Activated CD4-positive, alpha-beta memory T cell treated with anti-CD3 and anti-CD28 coated beads, Interleukin-2, amount 10 ng/mL, durations not matched to agents 7 days and 5 days (primary cell): ENCODE measurements at places on chromosomes 2 and 18.
A peak's percentile ranks its signal among the peaks of the same experiment; 100 is the strongest.

DNA sequence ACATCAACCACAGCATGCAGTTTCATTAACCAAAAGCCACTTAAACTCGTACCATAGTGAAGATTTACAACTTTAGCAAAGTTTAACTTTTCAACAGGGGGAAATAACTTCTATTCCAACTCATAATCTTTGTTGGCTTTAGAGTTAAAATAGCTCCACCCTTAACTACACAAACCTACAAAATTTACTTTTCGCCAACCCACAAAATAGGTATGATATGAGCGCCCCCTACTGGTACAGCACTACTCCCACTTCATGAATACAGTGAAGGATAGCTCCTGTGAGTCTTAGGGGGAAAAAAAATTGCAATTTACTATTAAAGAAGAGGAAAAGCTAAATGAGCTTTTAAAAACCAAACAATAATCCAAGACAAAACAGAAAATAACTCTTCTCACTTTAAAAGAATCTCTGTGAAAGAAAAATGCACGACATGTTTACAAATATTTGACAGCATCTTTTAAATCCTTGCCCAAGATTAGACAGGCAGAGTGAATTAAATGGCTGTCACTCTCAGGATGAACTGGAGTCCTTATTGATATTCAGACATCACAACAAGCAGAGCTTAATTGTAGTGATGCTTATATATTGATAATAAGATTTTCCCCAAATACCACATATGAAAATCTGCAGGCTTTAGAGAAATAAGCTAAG is 32.2 kb downstream of the TMEFF2 start:
- DNase-seq, result peak; percentile 60
- peaks cover 15% of the 10 kb centered on the region for H3K4me1 ChIP-seq
- H3K27me3 ChIP-seq, result peaks cover 22% of the 10 kb centered on the region
- H3K4me3 ChIP-seq, result no peak overlapping the region
- H3K36me3 ChIP-seq, result no peaks in the 10 kb centered on the region

DNA sequence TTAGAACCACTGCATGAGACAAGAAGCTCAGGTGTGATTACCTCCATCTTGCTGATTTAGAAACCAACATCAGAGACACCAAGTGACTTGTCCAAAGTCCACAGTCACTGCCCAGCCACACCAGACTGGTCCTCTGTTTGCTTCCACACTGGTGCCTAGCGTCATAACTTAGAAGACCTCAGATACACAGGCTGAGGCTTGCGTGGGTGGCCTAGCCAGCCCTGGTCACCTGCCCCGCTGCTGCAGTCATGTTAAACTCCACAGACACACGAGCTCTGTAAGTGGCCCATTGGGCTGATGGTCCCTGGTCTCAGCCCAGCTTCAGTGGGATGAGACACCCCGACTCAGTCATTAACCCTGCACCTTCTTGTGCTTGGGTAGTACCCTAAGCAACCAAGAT is 47.1 kb downstream of the CNGA3 start:
- H3K27ac ChIP-seq, result no peak overlapping the region
- no peaks in the 10 kb centered on the region for H3K36me3 ChIP-seq
- H3K4me1 ChIP-seq, result no peaks in the 10 kb centered on the region
- no peak for DNase-seq
- H3K27me3 ChIP-seq, result peaks cover 15% of the 10 kb centered on the region

DNA sequence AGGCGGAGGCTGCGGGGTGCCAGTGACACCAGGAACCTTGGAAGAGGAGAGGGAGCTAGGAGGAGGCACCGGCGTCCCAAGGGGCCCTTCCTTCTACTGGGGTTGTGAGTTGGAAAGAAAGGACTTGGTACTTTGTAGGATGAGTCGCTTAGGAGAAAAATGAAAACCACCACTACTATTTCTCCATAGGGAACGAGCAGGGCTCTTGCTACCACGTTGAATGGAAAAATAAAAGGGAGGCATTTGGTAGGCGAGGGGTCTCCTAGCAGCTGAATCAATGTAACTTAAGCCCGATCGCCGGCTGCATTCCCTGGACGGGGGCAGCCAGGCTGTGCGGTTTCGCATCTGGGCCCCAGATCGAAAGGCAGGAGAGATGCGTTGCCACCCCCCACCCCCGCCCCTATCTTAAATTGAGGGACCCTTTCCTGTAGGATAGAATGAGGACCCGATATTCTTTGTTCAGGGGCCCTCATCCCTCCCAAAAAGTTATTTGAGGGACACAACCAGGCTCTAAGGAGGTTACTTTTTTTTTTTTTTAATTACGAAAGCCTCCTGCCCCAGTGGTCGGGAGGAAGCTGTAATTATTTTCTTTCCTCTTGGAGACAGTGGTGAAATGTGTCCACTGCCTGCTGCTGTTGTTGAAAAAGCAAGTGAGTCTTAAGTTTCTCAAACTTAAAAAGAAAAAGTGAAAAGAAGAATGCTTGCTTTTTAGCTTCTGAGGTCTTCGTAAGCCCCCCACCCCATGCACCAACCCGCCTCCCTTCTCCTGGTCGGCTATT is 1.3 kb downstream of the IGFBP2 start:
- no peak overlapping the region for H3K4me3 ChIP-seq
- peaks cover 66% of the 10 kb centered on the region for H3K27me3 ChIP-seq
- no peak overlapping the region for H3K27ac ChIP-seq
- H3K36me3 ChIP-seq, result peaks cover 4% of the 10 kb centered on the region
- H3K4me1 ChIP-seq, result peaks cover 15% of the 10 kb centered on the region

DNA sequence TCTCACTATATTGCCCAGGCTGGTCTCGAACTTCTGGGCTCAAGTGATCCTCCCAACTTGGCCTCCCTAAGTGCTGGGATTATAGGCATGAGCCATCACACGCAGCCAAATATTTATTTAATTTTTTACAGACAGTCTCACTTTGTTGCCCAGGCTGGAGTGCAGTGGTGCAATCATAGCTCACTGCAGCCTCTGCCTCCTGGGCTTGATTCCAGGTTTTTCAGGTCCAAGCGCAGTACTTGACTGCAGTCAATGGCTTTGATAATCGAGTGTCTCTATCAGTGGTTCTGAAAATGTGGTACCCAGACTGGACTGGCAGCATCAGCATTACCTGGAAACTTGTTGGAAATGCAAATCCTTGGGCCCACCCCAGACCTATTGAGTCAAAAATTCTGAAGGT is 63.1 kb downstream of the PLB1 start:
- H3K36me3 ChIP-seq, result no peaks in the 10 kb centered on the region
- H3K4me1 ChIP-seq, result no peaks in the 10 kb centered on the region
- H3K27ac ChIP-seq, result no peak overlapping the region
- H3K4me3 ChIP-seq, result no peak overlapping the region
- peaks cover 1% of the 10 kb centered on the region for H3K27me3 ChIP-seq

GRCh38 chr2:216233281-216233995 is 124.3 kb downstream of the XRCC5 start:
- peaks cover 20% of the 10 kb centered on the region for H3K36me3 ChIP-seq
- peaks cover 11% of the 10 kb centered on the region for H3K4me1 ChIP-seq
- H3K4me3 ChIP-seq, result no peak overlapping the region
- DNase-seq, result no peak
- no peaks in the 10 kb centered on the region for H3K27me3 ChIP-seq

DNA sequence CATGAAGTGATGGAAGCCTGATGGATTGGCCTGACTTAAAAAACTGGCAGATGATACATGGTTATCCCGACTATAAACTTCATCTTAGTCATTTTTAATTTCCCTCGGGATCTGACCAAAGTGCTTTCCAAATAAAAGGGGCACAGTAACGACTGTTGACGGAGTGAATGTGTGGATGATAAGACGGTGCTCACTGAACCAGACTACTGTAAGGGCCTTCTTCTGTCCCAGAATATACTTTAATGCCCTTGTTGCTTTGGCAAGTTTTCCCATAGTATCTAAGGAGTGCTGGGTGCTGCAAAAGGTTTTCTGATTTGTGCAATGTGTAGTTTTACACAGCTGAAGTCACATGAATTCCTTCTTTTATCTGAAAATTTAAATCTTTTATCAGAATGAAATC is 373.5 kb downstream of the DSEL start:
- H3K4me1 ChIP-seq, result no peaks in the 10 kb centered on the region
- H3K36me3 ChIP-seq, result no peaks in the 10 kb centered on the region
- no peak overlapping the region for H3K4me3 ChIP-seq
- no peak for DNase-seq

- DNase-seq, result no peak
- H3K27ac ChIP-seq, result no peak overlapping the region
- peaks cover 15% of the 10 kb centered on the region for H3K27me3 ChIP-seq
- no peak overlapping the region for H3K4me3 ChIP-seq
- no peaks in the 10 kb centered on the region for H3K36me3 ChIP-seq
These were observed 62.4 kb downstream of the ZDBF2 start for GRCh38 chr2:206336861-206337260.

DNA sequence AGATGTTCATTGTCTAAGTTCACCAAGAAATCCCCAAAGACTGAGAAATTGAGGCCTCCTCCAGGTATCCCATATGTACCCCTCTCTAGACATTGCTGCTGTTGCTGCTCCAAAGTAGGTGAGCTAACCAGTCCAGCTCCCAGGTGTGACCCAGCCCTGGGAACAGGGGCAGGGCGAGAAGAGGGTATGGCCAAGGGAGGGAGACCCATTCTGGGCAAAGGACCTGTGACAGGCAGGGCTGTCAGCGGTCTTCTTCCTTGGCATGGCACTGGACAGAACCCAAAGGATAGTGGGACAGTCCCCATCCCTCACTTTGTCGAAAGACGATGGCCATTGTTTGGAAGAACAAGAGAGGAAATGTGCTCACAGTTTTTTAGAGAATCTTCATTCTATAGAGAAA is 7.2 kb upstream of the INO80C start:
- H3K27ac ChIP-seq, result no peak overlapping the region
- DNase-seq, result no peak
- H3K4me3 ChIP-seq, result no peak overlapping the region

DNA sequence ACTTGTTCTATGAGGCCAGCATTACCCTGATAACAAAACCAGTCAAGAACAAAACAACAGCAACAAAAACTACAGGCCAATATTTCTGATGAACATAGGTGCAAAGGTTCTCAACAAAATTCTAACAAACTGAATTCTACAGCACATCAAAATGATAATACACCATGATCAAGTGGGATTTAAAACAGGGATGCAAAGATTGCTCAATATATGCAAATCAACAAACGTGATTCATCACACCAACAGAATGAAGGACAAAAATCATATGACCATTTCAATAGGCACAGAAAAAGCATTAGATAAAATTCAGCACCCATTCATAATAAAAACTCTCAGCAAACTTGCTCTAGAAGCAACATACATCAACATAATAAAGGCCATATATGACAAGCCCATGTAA is 173.6 kb downstream of the CAMKMT start:
- peaks cover 2% of the 10 kb centered on the region for H3K36me3 ChIP-seq
- DNase-seq, result no peak
- H3K27ac ChIP-seq, result no peak overlapping the region
- H3K4me3 ChIP-seq, result no peak overlapping the region
- H3K4me1 ChIP-seq, result no peaks in the 10 kb centered on the region
- H3K27me3 ChIP-seq, result no peaks in the 10 kb centered on the region

GRCh38 chr2:69298261-69298660 is 88.8 kb downstream of the GFPT1 start:
- no peaks in the 10 kb centered on the region for H3K4me1 ChIP-seq
- H3K4me3 ChIP-seq, result no peak overlapping the region
- no peak overlapping the region for H3K27ac ChIP-seq
- DNase-seq, result no peak

DNA sequence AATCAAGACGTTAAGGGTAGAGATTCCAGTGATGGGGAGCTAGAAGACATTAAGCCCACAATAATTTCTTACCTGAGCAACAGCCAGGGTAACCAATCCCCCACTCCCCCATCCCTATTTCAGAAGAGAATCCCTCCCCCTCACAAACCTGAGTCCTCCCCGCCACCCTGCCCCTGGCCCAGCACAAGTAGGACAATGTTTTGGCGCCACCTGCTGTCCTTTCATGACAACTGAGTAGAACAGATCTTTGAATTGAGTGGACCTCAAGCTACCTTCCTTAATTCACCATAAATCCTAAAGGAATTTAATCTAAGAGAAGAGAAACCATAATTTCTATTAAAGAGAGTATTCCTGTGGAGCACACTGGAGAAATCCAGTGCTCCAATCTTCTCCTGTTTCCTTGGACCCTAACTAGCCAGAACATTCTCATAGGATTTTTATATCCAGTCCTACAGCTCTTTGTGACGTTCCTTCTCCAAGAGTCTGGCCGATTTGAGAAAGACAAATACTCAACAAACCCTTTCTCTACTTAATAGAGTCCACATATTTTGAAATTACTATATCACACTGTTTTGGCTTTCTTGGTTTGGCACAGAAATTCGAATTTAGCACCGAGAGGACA is 41.1 kb downstream of the NHEJ1 start:
- no peak overlapping the region for H3K27ac ChIP-seq
- DNase-seq, result peak; percentile 63
- peaks cover 10% of the 10 kb centered on the region for H3K4me1 ChIP-seq
- no peaks in the 10 kb centered on the region for H3K36me3 ChIP-seq
- H3K4me3 ChIP-seq, result no peak overlapping the region

GRCh38 chr2:205543262-205543843 is 138.9 kb upstream of the NRP2 start:
- peaks cover 1% of the 10 kb centered on the region for H3K27me3 ChIP-seq
- H3K4me3 ChIP-seq, result no peak overlapping the region
- DNase-seq, result no peak
- H3K36me3 ChIP-seq, result no peaks in the 10 kb centered on the region

GRCh38 chr2:29011418-29012060 is 30.4 kb downstream of the TOGARAM2 start:
- H3K4me3 ChIP-seq, result peak overlapping the region; percentile 68
- H3K36me3 ChIP-seq, result peaks cover under 1% of the 10 kb centered on the region
- no peaks in the 10 kb centered on the region for H3K27me3 ChIP-seq

DNA sequence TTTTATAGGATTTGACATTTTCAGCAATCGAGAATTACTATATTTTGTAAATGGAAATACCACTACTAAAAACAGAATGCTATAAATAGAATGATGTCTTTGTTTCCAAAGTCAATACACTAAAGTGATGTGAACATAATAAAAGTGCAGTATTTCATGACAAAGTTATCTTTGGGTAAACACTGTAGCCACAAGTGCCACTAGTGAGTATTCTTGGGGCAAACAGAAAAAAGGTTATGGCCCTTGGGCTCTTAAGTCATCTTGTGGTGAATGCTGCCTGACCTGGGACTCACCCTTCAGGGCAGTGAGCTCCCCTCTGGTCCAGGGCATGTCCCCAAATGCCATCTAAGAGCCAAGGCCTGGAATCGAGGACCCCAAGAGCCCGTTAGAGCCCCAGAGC is 99.2 kb upstream of the KYNU start:
- no peaks in the 10 kb centered on the region for H3K27me3 ChIP-seq
- H3K27ac ChIP-seq, result no peak overlapping the region
- H3K4me3 ChIP-seq, result no peak overlapping the region
- no peaks in the 10 kb centered on the region for H3K36me3 ChIP-seq
- no peak for DNase-seq
- no peaks in the 10 kb centered on the region for H3K4me1 ChIP-seq
